ENCODE measurements at places on chromosomes 16 and 17.

DNA sequence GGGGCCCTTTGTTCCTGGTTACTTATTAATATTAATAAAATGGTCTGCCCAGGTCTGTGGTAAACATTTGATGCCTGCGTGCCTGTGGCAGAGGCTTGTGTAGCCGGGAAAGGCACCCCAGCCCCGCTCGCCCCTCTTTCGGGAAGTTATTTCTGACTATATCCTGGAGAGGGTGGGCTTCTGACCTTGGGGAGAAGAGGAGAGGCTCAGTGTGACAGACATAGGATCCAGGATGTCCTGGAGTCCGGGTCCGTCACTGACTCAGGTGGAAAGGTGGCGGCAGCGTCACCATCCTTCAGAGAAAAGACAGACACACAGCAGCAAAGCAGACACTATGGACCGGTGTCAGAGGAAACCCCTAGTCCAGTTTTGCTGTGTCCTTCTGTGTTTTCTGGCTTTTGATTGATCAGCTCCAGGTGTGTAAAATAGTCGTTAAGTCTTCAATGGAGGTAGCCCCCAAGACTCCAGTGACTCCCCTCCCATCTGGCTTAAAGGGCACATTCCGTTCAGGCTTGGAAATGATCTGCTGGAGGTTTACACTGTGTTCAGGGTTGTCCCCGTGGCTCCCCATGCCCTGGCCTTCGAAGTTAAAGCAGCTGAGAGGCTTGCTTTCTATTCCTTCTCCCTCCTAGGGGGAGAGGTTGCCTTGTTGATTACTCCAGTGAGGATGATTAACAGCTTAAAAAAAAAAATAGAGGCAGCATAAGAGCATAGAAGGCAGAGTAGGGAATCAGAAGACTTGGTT, 81.6 kb downstream of the CCDC182 start:
- DNase-seq = no peak

GRCh38 chr17:81426393-81427172, 31.3 kb downstream of the BAHCC1 start:
- no peak for DNase-seq

GRCh38 chr16:72428681-72429376, 256.9 kb upstream of the PMFBP1 start:
- DNase-seq = no peak

DNA sequence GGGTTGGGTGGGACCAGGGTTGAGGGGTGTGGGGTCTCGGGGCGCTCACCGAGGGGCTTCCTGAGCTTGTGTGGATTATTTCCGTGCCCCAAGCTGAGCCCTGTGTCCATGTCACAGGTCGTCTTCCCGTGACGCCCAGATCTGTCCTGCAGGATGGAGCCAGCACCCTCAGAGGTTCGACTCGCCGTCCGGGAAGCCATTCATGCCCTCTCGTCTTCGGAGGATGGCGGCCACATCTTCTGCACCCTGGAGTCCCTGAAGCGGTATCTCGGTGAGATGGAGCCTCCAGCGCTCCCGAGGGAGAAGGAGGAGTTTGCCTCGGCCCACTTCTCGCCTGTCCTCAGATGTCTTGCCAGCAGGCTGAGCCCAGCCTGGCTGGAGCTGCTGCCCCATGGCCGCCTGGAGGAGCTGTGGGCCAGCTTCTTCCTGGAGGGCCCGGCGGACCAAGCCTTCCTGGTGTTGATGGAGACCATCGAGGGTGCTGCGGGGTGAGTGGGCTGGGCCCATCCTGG, 1.0 kb downstream of the TELO2 start:
- DNase-seq = no peak

- DNase-seq = no peak
Observed at GRCh38 chr17:1078831-1079561, 82.1 kb downstream of the TIMM22 start.

DNA sequence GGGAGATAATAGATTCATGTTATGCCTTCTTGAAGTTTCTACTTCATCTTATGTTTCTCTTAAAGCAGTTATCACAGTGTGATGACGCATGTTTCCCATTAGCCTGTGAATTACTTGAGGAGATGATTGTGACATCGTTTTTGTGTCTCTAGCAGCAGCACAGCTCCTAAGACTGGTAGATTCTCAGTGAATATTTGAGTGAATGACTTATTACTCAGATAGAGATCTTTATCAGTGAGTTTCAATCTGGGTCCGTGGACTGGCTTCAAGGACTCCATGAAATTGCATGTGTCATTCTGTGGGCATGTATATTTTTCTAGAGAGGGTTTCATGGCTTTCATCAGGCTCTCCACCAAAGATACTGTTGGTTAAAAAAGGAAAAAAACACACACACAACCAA, 29.9 kb downstream of the YPEL2 start:
- DNase-seq = no peak

DNA sequence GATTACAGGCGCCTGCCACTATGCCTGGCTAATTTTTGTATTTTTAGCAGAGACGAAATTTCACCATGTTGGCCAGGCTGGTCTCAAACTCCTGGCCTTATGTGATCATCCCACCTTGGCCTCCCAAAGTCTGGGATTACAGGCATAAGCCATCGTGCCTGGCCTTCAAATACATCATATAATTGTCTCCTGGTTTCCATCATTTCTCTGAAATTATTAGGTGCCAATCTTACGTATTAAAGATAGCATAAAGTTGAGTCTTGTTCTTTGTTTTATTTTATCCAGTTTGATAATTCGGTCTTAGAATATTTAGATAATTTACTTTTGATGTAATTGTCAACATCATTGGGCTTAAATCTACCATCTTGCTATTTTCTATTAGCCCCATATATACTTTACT, 32.8 kb upstream of the TMEM92 start:
- no peak for DNase-seq

DNA sequence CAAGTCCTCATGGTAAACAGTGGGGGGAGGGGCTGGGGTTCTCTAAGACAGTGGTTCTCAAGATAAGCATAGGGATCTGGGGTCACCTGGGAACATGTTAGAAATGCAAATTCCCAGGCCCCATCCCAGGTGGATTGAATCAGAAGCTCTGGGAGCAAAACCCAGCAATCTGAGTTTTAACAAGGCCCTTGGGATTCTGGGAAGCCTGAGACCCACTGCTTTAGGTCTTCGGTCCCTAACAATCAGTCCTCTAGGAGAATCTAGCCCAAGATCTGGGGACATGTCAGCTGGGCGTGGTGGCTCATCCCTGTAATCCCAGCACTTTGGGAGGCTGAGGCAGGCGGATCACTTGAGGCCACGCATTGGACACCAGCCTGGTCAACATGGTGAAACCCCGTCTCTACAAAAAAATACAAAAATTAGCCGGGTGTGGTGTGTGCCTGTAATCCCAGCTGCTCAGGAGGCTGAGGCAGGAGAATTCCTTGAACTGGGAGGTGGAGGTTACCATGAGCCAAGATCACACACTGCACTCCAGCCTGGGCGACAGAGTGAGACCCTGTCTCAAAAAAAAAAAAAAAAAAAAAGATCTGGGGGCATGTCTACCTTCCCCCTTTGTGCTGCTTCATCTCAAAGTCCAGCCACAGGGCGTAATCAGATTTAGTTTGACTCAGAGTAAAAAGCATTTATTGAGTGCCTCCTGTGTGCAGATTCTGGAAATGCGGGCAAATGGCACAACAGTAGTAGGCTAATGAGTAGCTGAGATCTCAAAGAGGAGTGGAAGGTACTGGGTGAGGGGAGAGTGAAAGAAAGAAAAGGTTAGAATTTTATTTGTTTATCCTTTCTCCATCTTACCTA, 8.8 kb upstream of the NR1D1 start:
- DNase-seq = no peak

DNA sequence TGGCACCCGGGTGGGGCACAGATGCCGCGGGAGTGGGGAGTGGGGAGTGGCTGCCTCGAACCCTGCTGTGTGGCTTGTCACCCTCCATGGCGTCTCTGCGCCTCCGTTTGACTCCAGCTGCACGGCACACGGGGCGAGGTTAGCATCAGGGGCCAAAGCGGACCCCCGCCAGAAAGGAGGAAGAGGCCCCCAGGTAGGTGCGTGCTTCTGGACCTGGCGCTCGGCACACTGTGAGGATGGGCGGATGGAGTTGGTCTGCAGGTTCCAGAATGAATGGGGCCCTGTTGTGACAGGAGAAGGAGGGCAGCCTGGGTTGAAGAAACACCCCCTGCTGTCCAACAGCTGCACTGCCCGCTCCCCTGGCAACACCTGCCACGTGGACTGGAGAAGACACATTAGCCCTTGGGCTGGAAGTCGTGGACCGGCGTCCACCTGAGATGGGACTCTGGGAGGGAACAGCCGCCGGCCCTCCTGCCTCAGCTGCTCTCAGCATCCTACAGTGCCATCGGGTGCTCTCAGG, 9.4 kb upstream of the FASN start:
- DNase-seq = no peak

DNA sequence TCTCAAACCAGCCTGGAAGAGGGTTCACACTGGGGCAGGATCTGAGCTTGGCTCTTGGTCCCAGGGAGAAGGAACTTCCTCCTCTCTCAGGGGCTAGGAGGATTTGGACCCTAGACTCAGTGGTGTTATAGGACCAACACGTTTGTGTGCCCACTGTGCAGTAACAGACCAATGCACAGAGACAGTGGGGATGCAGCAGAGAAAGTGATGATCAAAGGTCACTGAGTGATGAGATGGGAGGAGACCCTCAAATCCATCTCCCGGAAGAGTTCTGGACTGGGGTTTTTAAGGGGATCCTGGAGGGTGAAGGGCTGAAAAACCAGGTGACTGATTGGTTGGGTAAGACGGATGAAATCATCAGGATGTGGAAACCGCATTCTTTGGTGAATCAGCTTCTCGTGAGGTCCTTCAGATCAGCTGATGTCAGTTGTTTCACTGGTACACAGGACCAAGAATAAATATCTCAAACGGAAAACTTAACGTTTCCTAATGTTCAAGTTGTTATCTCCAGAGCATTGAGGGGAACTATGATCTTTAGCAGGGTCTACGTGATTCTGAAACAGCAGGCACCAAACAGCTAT, 3.3 kb upstream of the VAC14 start:
- no peak for DNase-seq

DNA sequence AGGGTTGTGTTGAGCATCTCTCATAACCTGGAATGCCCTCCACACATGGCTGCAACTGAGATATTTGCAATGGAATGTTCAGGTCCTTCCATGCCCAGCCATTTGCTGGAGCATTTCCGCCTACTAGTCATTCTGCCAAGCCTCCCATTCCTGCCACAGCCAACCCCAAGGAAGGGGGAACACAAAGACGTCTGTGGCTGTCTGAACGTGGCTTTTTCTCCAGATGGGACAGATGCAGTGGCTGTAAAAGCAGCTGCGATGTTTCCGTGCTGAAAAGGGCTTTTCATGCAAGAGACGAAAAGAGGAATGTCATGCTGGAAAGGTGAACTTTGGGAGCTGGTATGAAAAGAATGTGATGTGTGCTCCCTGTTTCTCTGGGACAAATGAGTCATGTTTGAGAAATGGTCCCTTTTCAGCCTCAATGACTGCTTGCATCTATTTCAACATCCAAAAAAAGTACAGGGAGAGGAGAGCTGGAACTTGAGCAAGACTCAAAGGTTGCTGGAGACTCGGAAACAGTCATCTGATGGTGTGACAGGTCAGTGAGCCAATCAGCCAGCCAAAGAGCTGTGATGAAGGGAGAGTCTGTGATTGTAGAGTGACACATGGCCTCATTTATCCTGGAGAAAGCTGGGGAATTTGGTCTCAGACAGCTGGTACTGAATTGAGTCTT, 208.9 kb downstream of the SHISA9 start:
- DNase-seq = no peak

Measured in stimulated activated CD8-positive, alpha-beta memory T cell treated with anti-CD3 and anti-CD28 coated beads, Interleukin-4, amount 100 ng/mL, for 4 hours (primary cell).